CD8-positive, alpha-beta memory T cell (primary cell): ENCODE measurements at places on chromosomes 5 and 9.

GRCh38 chr5:77280036-77280435 lies 69.6 kb downstream of the PDE8B start:
- DNase-seq = no peak

- no peak for DNase-seq
Measured at GRCh38 chr5:10251405-10251804, 1.3 kb downstream of the CCT5 start.

- DNase-seq = no peak
Measured at GRCh38 chr5:56545016-56545415, 270.3 kb upstream of the MAP3K1 start.

DNA sequence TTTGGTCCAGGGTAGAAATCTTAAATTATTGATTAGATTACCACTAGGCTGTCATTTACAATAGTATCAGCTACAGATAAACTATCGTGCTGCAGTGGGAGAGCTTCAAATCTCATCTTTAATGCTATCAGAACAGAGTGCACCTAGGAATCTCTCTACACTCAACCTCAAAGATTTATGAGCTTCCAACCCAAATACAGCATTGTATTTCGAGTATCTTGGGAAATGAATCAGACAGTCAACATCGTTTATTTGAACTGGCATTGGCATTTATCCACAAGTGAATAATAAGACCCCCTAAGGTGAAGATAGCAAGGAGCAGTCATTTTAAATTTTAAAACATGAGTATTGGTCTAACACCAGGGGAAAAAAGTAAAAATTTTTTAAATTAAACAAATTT lies 1203.2 kb downstream of the CDH12 start:
- DNase-seq = no peak

- DNase-seq = no peak
Measured at GRCh38 chr5:81556809-81557208, 162.9 kb upstream of the ACOT12 start.

GRCh38 chr9:77710316-77710715 lies 62.2 kb upstream of the GNA14 start:
- DNase-seq = no peak

GRCh38 chr9:135908754-135909204 lies 1.4 kb upstream of the CAMSAP1 start:
- no peak for DNase-seq

DNA sequence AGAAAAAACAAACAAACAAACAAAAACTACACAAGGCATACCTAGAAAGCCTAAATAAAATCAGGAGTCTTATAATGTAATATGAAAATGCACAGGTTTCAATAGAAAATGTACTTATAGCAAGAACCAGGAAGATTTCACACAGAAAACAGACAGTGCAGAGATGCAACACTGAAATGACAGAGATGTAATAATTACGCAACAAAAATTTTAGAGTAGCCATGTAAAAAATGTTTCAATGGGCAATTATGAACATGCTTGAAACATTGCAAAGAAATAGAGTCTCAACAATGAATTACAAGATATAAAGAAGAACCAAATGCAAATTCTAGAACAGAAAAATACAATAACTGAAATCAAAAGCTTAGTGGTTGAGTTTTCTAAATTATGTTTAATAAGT lies 405.9 kb downstream of the PLK2 start:
- DNase-seq = no peak
